Stimulated activated CD4-positive, alpha-beta T cell treated with anti-CD3 and anti-CD28 coated beads, Interleukin-12 subunit alpha, Interleukin-12 subunit beta, amount 100 ng/mL, for 4 hours (primary cell): ENCODE measurements at places on chromosomes 4 and X.

DNA sequence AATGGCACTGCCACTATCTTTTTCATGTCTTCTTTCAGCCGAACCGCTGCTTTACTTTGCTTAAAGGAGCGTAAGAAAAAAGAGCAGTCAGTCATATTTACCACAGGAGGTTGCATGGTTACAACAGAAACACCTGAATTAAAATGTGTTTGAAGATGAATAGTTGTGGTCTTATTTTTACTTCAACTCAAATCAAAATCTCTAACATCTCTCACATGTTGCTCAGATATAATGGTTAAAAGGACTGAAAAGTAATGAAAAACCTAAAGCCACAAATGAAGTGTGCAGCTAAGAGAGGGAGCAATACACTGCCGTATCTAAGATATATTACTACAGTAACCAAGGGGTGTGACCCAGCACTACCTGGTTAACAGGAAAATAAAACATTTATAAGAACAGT lies 27.4 kb downstream of the FAM13A start:
- no peak for DNase-seq

DNA sequence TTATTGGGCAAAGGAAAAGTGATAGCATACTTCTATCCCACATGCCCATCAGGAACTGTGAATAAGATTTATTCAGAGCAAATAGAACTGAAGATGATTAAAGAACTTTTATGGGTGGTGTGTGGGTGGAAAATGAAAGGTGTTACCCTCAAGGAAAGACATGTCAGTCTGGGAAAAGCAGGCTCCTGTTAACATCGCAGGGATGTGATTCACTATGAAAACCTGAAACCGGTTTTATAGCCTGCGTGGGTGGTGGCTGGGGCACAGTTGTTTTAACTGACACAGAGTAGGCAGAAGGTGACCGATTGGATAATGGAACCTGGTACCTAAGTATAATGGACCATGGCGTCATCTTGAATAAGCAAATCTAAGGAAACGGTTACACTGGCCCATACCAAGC lies 61.3 kb upstream of the CASK start:
- no peak for DNase-seq

- DNase-seq = no peak
These were observed 11.8 kb upstream of the HPGDS start for GRCh38 chr4:94354474-94354896.

DNA sequence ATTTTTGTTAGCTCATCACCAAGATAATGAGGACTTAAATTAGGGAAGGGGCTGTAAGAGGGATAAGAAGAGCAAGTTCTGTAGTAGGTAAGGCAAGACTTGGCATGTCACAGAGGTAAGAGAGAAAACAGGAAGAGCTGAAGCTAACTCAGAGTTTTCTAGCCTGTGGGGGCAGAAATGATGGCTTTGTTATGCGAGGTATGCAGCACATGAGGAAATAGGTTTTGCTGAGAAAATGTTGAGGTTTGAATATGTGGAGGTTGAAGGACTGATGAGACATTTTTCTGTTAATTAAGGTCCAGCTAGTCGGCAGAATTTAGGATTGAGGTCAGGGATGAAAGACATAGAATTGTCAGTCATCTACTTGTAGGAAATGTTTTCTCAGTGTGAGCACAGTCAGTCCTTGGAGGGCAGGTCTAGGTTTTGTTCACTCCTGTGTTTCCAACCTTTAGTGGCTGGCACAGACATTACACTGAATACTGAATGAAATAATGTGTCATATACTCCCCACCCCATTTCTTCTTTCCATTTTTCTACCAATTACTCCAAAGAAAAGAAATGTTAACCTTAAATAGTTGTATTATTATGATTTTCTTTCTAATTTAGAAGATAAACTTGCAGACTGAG lies 154.0 kb upstream of the AADAT start:
- DNase-seq = no peak

GRCh38 chr4:53608242-53608641 lies 17.0 kb upstream of the LNX1 start:
- DNase-seq = no peak

DNA sequence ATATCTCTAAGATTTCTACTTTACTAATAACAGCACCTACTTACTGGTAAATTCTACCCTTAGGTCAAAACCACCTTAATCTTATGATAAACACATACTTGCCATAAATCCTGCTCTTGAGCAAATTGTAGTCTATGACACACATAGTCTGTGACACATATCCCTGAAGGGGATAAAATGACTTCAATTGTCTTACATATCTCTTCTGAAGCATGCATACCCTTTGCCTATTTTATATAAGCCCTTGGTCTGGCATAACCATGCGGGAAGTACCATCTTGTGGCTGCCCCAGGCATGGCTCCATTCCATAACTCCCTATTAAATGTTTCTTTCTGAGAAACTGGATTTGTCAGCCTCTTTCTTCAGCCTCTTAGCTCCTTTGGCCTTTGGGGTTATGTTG lies 248.9 kb downstream of the SLC7A11 start:
- DNase-seq = no peak

DNA sequence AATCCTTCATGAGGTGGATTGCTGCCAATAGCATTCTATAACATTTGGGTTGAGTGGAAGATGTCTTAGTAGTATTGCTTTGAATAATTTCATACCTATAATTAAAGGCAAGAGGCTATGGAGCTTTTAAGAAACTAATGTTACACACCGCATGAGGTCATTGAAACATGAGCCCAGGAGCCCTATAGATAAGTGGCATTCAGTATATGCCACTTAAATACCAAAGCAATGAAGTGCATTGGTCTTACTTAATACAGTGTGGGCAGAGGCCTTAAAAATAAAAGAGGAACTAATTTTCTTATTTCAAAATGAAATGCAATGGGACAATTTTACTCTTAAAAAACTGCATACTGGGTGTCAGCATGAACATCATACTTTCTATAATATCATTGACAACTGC lies 47.5 kb downstream of the SPATA18 start:
- no peak for DNase-seq

DNA sequence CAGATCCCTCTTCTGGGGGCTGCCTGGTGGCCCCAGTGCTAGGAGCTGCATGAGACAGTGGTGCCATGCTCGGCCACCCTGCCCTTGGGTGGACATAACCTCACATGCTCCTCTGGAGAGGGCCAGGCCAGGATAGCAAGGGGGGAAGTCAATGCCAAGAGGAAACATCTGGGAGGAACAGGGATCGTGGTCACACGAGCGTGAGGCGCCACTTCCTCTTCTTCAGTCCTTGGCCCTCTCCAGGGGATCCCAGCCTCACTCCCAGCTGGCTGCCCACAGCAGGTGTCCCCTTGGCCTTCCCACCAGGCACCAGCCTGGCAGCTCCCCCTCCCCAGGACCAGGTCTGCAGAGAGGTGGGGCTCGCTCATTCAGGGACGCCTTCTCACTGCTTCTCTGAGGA lies 28.6 kb downstream of the TBC1D14 start:
- DNase-seq = no peak

DNA sequence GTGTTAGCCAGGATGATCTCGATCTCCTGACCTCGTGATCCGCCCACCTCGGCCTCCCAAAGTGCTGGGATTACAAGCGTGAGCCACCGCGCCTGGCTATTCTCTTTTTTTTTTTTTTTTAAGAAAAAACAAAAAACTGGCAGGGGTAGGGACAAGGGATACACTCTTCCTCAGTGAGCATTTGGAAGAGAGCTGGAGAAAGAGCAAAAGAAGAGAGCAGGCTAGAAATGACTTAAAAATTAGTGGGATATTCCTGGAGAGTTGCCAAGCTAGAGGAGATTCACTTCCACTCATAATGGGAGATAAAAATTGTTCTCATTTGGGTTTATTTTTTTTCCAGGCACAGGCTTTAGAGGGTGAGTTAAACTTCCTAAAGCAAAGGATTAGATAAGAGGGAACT lies 140.0 kb upstream of the SCML1 start:
- no peak for DNase-seq

- no peak for DNase-seq
These were observed 92.6 kb downstream of the SHROOM3 start for GRCh38 chr4:76527666-76528065.

DNA sequence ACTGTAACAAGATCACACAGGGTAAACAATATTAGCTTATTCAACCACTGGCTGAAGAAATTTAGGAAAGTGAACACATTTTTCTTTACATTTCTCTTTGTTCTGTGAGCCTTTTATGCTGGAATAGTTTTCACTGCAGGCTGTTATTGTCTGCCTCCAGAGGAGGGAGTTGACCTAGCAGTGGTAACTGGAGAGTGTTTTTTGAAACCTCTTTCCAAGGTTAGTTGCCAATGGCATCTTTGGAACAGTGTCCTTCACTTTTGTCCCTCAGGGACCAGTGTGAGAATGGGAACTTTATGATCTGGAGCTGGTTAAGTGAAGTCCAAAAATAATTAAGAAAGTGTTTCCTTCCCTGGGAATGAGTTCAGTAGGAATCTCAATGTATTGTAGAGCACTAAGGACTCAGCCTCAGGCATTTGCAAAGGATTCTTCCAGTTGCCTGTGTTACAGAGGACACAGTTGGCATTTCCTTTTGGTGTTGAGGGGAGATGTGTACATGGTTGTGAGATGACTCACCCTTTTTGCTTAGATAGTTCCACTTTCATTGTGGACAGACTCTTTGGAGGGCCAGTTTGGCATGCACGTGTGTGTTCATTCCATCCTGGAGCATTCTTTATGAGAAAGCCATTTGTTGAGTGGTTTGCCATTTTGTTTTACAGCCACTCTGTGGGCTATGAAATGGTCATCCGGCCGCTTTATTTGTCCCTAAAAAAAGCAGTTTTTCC lies 61.3 kb downstream of the AR start:
- DNase-seq = no peak

- DNase-seq = no peak
These were observed 86.5 kb downstream of the CPZ start for GRCh38 chr4:8679032-8679431.

- DNase-seq = no peak
These were observed 135.3 kb upstream of the VCX2 start for GRCh38 chrX:8306291-8306925.

GRCh38 chr4:123060039-123060770 lies 137.8 kb upstream of the NUDT6 start:
- no peak for DNase-seq

DNA sequence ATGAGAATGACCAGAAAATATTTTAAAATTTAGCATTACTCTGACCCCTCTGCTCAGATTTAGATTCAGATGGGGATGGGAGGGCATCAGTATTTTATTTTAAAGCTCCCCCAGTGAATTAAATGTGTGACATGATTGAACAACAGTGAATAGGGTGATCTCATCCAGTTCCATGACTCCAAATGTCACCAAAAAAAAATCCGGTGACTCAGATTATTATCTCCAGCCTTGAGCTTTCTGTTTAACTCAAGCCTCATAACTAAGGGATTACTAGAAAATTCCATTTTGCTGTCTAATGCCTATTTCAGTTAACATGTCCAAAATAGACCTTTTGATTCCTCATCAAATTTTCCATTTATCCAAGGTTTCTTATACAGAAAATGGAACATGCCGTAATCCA lies 121.8 kb upstream of the TMEM47 start:
- DNase-seq = no peak

DNA sequence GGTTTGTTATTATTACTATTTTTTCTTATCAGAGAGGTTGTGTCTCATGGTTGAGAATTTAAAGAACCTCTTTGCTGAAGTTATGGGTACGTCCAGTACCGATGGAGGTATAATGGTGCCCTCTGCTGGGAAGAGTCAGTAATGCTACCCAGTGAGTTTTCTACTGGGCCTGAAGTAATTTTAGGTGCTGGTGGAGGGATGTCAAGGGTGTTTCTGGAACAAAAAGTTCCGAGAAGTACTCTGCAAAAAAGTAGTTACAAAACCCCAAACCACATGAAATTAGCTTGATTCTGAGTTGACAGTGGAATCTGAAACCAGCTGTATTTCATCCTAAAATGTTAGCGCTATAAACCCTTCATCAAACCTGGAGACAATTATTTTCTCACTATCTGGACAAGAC lies 102.5 kb upstream of the MID1 start:
- DNase-seq = peak; percentile 8

DNA sequence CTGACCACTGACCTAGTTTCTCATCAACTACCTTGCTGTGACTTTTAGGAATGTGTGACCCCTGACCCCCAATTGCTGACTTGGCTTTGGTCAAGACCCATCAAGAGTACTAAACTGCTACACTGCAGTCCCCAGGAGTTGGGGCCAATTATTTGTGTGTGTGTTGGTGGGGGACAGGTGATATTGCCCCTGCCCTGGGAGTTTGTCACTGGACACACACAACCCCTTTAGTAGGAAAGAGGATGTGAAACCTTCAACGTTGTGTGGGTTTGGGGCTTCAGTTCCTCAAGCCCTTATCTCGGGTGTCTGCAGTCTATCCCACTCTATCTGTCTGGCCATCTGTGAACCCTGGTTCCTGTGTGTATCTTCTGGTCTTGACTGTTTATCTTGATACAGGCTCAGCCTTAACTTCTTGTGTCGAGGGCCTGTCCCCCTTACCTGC lies 6.5 kb downstream of the SASH3 start:
- no peak for DNase-seq

GRCh38 chrX:111521169-111521568 lies 9.7 kb downstream of the SERTM2 start:
- no peak for DNase-seq

GRCh38 chr4:38889143-38889542 lies 21.5 kb downstream of the FAM114A1 start:
- no peak for DNase-seq

DNA sequence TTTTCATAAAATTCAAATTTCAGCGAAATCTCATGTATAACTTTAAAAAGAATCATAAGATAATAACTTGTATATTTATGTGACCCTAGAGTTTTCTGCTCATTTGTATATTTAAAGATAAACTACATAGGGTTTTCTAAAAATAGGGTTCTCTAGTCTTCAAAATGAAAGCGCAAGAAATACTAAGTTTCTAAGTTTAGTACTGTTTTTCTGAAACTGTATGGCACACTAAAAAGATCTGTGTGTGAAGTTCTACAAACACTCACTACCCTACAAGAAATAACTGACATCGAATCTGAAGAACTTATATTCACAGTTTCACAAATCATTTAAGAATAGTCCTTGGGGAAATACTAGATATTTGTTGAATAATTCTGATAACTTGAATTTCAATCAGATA lies 38.7 kb upstream of the NDST4 start:
- DNase-seq = no peak

DNA sequence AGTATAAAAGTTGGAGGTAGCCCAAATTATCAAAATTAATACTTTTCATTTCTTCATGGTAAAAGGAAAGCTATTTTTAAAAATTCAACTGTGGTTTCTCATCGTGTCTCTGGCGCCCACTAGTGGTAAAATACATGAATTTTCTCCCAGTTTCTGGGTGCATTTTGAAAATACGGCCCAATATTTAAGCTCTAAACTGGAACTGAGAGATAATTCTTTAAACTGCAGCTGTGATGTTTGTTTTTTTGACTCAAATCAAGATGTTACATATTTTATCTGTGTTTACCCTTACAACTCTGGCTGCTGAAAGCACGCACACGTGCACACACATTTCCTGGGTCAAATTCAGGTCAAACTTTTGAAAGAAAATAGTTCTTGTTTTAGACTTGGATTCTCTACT lies 123.9 kb upstream of the ACSL4 start:
- no peak for DNase-seq

DNA sequence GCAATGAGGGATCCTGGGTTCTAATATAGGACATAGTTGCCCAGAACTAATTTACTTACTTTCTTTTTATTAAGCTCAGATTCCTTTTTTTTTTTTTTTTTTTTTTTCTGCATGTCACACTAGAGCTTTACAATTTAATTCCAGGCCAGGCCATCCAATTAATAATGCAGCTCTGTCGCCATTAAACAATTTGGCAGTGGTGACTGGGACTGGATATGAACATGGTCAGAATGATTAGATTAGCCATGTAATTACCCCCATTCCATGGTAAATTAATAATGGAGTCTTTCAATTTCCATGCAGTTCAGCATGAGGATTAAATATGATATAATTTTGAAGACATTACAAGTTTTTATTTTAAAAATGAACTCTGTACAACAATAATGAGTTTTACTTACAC lies 226.9 kb upstream of the ANXA3 start:
- DNase-seq = no peak
